ENCODE measurements at places on chromosomes 2 and 18.

GRCh38 chr18:44859263-44859662 is 178.6 kb downstream of the SETBP1 start:
- peak; percentile 11 for DNase-seq

- DNase-seq, result no peak
Observed at GRCh38 chr18:69628774-69629359, 228.2 kb downstream of the DOK6 start.

DNA sequence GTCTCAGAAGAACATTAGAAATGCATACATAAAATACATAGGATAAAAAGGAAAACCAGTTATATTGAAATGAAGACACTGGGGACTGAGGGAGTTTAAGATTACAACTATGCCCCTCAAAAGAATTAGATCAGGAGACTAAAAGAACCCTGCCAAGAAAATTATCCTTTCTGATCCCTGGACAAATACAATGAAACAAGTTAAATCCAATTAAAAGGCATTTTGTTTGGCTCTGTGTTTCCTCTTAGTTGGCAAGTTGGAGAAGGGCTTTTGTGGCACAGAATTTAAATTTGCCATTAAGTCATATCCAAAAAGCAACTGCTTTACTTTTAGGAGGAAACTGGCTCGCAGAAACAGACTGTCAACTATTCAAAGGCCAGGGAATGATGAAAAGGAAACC is 99.1 kb upstream of the CD302 start:
- DNase-seq, result no peak

GRCh38 chr18:80105369-80106167 is 3.5 kb upstream of the ADNP2 start:
- DNase-seq, result no peak

- DNase-seq, result peak; percentile 49
Observed at GRCh38 chr18:75360215-75360614, 67.3 kb downstream of the SMIM21 start.

DNA sequence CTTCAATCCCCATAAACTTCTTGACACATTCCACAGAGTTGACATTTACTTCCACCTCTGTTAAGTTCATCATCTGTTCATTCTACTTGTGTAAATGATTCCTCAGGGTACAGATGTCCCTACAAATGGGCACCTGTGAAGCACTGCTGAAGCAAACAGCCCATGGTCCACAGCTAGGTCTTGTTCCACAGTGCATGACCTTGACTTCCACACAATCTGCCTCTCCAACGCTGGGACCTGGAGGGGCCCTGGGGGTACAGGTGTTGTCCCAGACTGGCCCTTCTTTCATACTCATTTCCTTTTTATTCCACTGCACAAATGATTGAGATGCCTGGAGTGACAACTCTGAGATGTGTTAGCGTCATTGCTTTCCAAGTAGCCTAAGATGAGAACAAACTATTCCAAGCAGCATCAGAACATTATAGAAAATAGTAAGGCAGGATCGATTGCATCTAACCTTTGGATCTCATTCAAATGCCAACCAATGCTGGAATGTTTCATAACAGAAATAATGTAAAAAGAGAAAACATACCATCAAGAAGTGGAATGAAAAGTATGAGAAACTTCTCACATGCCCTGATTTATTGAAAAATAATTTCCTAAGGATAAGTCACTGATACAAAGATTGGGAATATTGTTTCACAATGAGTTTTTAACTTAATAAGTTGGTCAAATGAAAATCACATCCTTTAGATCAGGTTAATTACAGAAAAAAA is 31.2 kb downstream of the PIEZO2 start:
- DNase-seq, result no peak
